Central memory CD8-positive, alpha-beta T cell (primary cell): ENCODE measurements at places on chromosomes 11 and 22.
A peak's percentile ranks its signal among the peaks of the same experiment; 100 is the strongest.

GRCh38 chr22:45268167-45268957 lies 16.4 kb upstream of the UPK3A start:
- no peak for DNase-seq

- peak; percentile 14 for DNase-seq
Measured at GRCh38 chr11:416757-417621, 2.2 kb upstream of the SIGIRR start.

GRCh38 chr11:18699269-18699596 lies 654 bp downstream of the TMEM86A start:
- no peak for DNase-seq

GRCh38 chr11:110830344-110830743 lies 118.1 kb upstream of the ARHGAP20 start:
- DNase-seq: no peak

DNA sequence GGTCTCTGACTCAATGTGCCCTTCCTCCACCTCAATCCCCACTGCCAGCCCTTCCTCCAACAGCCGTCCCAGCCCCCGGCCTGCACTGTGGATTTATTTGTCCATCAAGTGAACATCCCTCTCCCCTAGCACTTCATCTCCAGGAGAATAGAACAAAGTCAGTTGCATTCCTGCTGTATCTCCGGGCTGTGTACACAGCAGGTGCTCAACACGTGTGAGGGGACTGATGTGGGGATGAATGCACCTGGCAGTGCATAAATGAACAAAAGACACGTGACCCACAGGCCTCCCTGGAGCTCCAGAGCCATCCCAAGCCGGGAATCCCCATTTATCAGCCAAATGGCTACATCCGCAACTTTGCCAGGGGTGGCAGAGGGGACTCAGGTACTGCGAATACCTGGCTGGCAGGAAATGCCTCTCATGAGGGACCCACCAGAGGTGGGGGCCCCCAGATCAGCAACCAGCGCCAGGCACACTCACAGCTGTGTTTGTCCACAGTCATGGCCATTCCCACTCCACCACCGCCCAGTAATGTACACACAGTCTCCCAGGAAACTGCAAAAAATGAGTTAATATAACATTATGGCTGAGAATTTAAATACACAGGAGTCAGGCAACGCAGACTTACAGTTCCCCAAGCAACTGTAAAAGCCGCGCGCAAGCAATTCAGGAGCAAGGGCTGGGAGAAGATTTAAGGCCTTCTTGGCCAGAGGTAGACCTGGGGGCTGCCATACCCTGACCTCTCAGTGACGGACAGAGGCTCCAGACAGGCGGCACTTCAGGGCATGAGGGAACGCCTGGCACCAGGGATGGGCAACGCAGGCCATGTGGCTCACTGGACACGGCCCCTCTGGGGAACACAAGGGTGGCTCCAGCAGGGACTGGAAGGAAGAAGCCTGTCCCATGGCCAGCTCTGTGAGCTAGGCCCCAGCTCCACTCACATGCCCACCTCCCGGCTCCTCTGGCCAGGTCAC lies 50.3 kb upstream of the TCF20 start:
- no peak for DNase-seq

DNA sequence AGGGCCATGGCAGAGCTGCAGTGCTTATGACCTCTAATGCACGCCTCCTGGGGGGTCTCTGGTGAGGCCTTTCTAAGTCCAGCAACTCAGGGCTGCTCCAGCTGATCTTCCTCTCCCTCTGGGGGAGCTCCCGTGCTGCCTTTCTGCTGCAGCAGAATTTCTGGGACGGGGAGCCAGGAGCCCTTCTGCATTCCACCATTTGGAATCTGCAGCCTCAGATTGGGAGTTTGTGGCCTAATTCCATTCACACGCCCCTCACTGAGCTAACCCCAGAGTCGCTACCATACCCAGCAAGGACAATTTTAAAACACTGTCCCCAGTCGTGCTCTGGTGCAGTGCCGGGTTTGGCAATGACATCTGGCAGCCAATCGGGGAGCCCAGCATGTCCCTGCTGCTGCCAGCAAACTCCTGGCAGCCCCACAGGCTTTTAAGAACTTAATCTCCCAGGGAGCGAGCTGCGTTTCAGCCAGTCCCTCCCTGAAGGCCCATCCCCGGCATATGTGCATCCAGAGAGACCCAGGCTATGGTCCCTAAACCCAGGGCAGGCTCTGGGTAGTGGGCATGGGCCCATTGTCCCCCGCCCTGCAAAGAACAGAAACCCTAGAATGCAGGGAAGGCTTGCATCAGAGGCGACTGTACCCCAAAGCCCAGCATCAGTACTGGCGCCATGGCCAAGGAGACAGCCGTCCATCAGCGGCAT lies 4.7 kb downstream of the SHANK2 start:
- DNase-seq: no peak

DNA sequence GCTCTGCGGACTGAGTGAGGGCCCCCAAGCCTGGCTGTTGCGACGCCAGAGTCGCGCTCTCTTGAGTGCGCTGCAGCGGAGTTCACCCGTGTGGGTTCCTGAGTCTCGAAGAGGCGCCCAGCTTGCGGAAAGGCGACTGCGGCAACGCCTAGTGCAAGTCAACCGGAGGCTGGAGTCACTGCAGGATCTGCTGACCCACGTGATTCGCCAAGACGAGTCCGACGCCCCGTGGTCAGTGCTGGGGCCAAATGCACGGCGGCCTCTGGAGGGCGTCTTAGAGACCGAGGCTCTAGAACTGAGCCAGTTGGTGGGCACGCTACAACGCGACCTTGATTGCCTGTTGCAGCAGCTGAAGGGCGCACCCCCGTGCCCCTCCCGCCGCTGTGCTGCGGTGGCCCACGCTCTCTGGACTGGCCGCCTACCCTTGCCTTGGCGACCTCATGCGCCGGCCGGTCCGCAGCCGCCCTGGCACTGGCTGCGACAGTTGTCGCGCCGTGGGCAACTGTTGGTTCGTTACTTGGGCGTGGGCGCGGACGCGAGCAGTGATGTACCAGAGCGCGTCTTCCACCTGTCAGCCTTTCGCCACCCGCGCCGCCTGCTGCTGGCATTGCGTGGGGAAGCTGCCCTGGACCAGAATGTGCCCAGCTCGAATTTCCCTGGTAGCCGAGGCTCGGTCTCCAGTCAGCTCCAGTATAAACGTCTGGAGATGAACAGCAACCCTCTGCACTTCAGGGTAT lies 32.6 kb downstream of the RRP8 start:
- DNase-seq: no peak

GRCh38 chr22:46661221-46661851 lies 41.1 kb downstream of the GRAMD4 start:
- no peak for DNase-seq

GRCh38 chr11:6385046-6385777 lies 5.1 kb upstream of the SMPD1 start:
- no peak for DNase-seq

DNA sequence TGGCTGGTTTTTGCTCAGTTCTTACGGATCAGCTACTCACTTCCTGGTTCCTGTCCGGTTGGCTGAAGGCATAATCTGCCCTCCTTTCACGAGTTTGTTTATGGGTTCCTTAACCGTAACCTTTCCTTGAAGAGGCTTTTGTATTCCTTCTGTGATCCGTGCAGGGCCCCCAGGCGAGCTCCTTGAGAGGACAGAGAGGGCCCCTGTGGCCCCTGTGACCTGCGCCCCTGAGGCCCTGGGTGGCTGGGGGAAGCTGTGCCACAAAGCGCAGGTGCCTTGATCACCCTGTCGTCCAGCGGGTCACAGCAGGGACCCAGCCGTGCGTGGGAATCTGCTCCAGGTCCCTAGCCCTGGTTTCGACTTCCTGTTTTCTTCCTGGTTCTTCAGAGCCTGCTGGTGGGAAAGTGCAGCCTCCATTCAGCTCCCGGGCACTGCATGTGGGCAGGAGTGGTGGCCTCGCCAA lies 27.8 kb upstream of the FADD start:
- DNase-seq: no peak

DNA sequence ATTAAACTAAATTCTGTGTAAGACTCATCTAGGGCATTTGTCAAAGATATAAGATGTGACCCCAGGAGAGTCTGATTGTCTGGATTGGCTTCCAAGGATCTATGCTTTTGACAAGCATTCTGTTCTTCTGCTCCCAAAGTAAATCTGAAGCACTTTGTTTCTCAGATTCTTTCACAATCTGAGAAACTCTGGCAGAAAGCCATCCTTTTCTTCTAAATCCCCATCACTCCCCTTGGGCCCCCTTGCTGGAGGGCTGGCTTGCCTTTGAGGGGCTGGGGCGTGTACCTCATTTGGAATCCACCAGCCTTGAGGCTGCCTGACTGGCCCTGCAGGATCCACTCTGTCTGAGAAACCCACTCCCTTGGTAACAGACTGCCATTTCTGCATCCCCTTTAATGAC lies 173.5 kb upstream of the CTSC start:
- DNase-seq: no peak

- DNase-seq: no peak
Measured at GRCh38 chr11:70574725-70575347, 176.5 kb downstream of the CTTN start.

GRCh38 chr22:32615874-32616564 lies 141.4 kb downstream of the FBXO7 start:
- DNase-seq: no peak

- DNase-seq: no peak
Measured at GRCh38 chr11:428295-428694, 13.5 kb upstream of the SIGIRR start.

DNA sequence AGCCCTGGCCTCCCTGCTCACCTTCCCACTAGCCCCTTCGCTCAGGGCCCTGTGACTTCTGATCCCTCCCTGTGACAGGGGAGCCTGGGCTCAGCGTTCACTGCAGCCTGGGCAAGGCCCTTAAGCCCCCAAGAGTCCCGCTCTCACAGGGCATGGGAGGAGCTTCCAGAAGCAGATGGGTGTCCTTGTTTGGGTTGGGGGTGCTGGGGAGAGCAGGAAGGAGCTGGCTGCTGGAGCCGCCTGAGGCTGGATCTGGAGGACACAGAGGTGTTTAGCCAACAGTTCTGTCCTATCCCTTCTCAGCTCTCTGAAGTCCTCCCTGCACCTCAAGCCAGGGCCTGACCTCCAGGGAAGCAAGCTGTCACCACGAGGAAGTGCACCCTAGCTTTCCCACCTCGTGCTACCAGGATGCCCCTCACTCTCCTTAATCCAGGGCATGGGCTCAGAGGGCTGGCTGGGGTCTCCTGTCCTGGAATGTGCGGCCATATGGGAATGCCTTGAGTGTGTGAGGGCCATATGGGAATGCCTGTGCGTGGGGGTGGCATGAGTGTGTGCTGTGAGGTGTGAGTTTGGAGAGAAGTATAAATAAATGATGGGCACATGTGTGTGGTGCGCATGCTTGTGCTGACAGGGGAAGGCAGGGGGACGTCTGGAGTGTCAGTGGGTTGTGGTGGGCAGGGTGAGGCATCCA lies 25.0 kb upstream of the TUB start:
- no peak for DNase-seq
